ENCODE measurements at places on chromosomes 16 and 17.

DNA sequence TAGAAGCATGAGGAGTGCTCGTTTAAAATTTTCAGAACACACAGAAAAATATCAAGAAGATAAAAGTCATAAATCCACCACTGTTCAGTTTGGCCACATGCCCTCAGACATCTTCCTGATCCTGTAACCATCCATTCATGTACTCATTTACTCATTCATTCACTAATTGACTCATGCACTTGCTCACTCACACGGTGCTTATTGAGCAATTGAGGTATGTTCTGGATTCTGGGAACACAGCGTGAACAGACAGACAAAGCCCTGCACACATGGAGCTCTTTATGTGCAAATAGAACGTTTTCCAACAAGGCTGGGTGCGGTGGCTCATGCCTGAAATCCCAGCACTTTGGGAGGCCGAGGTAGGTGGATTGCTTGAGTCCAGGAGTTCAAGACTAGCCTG, 10.2 kb upstream of the NATD1 start:
- no peak for DNase-seq

DNA sequence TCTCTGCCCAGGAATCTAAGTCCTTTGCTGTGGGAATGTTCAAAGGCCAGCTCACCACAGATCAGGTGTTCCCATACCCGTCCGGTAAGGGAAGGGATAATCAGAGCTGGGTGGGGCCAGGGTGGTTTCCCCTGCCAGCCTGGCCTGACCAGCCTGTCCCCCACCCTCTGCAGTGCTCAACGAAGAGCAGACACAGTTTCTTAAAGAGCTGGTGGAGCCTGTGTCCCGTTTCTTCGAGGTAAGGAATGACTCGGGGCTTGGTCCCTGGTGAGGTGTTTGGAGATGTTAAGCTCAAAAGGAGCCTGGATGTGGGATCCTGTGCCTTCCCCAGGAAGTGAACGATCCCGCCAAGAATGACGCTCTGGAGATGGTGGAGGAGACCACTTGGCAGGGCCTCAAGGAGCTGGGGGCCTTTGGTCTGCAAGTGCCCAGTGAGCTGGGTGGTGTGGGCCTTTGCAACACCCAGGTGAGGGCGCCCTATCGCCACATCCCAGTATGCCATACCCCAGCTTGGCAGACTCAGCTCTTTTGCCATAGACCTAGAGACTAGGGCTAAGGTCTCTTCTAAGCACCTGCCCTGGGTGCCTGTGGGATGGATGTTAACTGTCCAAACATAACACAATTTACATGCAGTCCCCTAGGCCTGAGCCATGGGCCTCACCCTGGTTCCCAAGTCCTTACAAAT, 997 bp downstream of the ACADVL start:
- DNase-seq, result peak; percentile 79

DNA sequence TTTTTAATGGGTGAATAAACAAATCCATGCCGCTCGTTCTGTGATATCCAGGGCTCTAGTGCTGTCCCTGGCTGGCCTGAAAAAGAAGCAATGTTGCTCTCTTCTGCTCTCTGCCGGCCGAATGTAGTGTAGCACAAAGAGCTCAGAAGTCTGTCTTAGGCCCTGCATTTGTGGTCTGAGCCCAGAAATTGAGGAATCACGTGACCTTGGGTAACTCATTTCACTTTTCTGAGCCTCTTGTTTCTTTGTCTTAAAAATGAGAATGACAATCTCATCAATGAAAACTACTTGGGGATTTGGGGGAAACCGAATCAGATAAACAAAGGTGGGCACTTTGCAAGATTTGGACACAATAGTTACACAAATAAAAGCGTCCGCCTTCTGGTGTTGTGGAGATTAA, 381.6 kb upstream of the ASIC2 start:
- DNase-seq, result peak; percentile 52

DNA sequence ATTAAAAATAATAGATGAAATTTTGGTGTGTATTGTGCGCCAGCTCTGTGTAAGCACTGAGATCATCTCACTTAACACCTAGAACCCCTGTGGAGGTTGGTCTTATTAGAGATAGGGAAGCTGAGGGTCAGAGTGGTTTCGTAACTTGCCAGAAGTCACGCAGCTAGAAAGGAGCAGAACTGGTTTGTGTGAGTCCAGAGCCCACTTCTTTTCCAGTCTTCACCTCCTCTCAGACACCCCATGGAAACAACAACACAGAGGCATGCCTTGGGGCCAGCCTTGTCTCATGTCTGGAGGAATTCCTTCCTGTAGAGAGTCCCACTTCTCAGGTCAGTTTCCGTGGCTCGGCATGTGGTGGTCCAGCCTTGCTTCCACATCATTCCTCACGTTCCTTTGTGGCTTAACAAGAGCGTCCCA, 16.5 kb downstream of the YPEL2 start:
- no peak for DNase-seq

DNA sequence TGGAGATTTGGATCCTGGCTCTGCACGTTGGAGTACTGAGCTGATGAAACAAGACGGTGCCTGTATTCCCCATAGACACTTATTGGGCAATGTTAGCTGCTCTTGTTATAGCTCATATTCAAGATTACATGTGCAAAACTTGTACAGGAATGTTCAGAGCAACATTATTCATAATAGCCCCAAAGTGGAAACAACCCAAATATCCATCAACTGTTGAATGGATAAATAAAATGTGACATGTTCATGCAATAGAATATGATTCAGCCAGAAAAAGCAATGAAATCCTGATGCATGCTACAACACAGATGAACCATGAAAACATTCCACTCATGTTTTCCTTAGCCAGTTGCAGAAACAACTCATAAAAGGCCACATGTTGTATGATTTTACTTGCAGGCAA, 5.7 kb upstream of the SDR42E1 start:
- DNase-seq, result no peak

DNA sequence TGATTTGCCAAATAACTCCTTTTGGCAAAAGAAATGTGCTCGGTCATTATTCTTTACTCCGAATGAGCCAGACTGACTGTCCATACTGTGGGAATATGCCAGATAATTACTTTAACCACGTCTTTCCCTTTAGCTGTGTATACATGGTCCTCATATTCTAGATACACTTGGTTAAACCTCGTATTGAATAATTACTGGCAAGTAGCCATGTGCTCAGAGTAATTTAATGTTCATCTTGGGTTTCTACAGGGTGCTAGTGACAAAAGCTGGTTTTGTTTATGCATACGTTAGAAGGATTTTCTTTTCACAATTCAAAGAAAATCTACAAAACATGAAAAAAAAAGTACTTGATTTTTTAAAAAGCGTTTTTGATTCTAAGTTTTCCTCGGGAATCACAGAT, 540.3 kb downstream of the KCNJ2 start:
- DNase-seq, result no peak

DNA sequence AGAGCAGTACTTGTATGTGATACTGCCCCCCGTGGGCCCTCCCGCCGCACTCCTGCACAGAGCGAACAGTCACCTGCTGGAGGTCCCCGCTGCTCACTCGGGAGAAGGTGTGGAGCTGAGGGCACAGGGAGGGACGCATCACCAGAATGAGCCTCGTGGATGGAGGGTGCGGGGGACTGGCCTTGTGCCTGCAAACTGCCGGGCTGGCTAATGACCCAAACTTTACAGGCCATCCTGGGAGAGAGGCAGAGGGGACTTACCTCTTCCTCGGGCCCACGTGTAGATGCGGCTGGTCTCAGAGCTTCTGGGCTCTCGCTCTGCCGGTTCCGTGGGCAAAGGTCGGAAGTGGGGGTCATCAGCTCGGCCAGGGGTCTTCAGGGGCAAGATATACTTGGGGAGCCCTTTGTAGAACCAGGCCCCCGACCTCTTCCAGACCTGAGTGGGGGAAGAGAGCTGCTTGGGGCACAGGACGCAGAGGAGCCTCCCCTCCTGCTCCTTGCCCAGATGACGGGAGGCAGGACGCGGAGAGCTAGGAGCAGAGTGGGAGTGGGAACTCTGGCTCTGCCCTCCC, 65.5 kb upstream of the DOC2B start:
- DNase-seq, result no peak

DNA sequence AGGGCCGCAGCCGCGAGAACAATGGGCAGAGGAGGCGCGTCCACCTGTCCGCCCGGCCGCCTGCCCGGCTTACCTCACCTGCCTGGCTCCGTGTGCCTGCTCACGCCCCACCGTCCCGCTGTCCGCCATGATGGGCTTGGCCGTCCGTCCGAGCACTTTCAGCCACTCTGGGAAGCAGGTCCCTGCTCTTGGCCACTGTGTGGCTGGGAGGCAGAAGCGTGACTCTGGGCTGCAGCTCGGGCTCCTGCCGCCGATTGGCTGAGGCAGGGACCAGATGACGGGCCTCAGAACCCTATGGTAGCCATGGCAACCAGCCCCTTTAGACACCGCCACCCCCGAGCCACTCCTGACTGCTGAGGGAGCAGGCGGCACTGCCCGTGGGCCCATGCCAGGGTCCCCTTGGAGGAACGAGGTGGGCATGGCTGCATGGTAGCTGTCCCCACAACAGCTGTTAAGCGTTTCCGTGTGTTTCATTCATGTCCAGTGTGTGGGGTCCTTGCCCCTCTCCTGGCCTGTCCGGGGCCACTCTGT, 8.9 kb upstream of the AXIN1 start:
- no peak for DNase-seq

DNA sequence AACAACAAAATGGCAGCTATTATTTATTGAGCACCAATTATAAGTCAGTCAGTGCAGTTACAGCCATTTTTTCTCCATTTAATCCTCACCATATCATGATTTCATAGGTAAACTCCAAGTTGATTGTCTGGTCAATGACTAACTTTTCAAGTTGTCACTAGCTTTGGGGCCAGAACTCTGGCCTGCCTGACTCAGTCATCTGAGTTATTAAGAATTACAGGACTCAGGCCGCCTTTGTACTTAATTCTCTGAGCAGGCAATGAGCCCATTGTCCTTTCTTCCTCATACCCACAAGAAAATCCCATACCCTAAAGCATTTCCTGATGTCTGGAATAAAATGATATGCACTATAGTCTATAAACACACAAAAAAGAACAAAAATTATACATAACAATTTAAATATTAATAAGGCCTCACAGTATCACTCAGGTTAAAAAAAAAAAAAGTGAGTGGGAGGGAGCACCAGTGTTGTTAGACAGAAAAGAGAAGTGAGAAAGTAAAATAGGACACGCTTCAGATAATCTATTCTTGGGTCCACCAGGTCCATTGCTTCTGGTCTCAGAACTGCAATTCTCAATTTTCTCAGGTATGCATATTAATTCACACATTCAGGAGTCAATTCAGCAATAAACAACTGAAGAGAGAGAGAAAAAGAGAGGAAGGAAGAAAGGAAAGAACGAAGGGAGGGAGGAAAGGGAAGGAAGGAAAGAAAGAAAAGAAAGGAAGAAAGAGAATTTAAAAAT, 70.2 kb downstream of the SPAG9 start:
- DNase-seq, result no peak

GRCh38 chr17:50768346-50768761, 1.0 kb upstream of the ANKRD40CL start:
- no peak for DNase-seq

- peak; percentile 68 for DNase-seq
These were observed 219.2 kb downstream of the RBFOX3 start for GRCh38 chr17:79391376-79392233.

- peak; percentile 45 for DNase-seq
These were observed 744 bp upstream of the GGNBP2 start for GRCh38 chr17:36544044-36544306.

GRCh38 chr17:12865769-12866168, 76.5 kb downstream of the ARHGAP44 start:
- DNase-seq, result no peak

Data from activated T-cell treated with anti-CD3 and anti-CD28 coated beads, Interleukin-2, amount 50 U/mL, for 72 hours (primary cell).